NCI-H2081 (cell line): ENCODE measurements at places on chromosomes 1 and 21.
A peak's percentile ranks its signal among the peaks of the same experiment; 100 is the strongest.

- DNase-seq: no peak
Observed at GRCh38 chr21:41611441-41611840, 103.5 kb upstream of the TMPRSS2 start.

DNA sequence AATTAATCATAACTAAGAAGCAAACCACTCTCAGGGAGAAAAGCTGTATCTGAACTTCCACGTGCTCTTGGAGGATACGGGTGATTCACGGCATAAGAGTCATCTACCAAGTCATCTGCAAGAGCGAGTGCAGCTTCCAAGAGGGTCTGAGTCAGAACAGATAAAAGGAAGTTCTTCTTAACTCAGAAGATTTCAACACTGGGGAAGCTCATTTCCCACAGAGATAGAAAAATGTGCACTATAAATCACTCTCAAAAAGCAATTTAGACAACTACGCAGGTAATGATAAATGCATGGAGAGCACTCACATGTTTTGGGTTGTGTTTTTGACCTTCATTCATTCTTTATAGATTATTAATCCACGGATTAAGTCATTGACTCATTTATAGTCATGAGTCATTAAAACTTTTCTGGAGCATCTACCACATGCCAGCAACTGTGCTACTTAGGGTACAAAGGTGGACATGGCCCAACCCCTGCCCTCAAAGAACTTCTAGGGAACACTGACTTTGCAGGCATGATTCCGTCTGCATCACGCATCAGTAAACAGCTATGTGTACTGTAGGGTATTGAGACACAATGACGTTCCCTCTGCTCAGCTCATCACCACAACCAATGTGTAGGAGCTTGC, 20.8 kb downstream of the KCNJ15 start:
- no peak for DNase-seq

- DNase-seq: no peak
Observed at GRCh38 chr1:204634260-204634910, 51.2 kb downstream of the LRRN2 start.

DNA sequence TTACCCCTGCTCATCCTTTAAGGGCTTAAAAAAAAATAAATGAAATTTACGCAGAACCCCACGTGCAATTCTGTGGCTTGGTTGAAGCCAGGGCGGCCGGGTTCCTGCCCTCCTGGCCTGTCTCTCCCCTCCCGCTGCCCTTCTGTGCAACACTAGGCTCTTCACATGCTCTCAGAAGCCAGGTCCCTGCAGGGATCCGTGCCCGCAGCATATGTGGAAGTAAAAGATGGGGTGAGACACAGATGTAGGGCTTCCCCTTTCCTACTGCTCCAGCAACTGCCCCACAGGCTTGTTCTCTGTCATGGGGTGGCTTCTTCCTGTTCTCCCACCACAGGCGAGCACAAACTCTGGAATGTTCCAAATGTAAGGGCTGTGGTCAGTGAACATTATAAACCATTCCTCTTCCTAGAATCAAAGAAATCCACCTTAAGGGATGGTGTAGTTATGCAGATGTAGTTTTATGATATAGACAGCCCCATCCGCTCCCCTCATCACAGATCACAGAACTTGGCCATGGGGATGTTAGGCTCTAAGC, 535.4 kb downstream of the KIF26B start:
- DNase-seq: no peak

DNA sequence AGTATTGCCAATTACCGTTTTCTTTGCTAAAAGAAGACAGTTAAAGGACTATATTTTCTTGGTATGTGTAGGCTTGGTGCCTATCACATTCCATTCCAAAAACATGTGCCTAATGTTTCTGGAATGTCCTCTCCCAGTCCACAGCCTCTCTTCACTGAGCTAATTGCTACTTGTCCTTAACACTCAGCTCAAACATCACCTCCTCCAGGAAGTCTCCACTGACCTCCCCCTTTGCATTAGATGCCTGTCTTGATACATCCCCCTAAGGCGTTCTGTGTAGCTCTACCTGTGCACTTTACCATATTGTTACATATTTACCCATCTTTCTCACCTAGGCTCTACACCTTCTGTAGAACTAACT, 195.6 kb upstream of the CAMK1G start:
- DNase-seq: no peak

DNA sequence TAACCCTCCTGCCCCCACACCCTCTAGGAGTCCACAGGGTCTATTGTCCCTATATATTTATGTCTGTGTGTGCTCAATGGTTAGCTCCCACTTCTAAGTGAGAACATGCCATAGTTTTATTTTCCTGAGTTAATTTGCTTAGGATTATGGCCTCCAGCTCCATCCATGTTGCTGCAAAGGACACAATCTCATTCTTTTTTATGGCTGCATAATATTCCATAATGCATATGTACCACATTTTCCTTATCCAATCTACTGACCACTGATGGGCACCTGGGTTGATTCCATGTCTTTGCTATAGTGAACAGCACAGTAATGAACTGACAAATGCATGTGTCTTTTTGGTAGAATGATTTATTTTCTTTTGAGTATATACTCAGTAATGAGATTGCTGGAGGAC, 13.3 kb upstream of the FHAD1 start:
- DNase-seq: no peak

GRCh38 chr1:18581420-18581880, 49.2 kb upstream of the PAX7 start:
- DNase-seq: no peak

GRCh38 chr1:40385437-40386358, 12.2 kb downstream of the SMAP2 start:
- no peak for DNase-seq

- no peak for DNase-seq
Observed at GRCh38 chr1:53166912-53167311, 24.5 kb upstream of the SLC1A7 start.

DNA sequence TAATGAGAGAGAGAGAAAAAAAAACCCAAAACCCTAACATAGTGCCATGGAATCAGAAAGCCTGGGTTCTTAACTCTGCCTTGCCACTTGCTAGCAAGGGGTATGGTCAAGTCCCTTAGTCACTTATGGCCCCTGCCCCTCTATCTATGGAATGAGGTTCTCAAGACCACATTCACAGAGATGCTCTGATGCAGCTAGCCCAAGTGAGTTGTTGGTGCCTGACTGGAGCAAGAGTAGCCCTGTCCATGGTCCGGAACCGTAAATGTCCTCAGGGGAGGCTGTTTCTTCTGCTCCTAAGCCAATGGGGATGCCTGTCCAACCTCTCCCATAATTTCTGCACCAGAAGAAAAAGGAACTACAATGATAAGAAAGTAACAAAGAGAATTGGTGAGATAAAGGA, 56.8 kb downstream of the CSMD2 start:
- DNase-seq: no peak

GRCh38 chr1:101253976-101254674, 17.3 kb downstream of the S1PR1 start:
- no peak for DNase-seq

GRCh38 chr1:57536749-57537423, 113.0 kb upstream of the DAB1 start:
- DNase-seq: no peak

DNA sequence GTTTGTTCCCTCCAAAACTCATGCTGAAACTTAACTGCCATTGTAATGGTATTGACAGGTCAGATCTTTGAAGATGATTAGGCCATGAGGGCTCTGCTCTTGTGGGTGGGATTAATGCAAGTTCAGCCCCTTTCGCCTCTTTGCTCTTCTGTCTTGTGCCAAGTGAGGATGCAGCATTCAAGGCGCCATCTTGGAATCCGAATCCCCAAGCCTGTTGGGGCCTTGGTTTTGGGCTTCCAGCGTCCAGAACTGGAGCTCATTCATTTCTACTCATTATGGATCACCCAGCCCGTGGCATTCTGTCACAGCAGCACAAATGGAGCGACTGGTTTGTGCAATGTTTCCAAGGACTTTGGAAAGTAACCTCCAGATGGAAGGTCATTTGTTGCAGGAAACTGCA, 5.6 kb downstream of the TTC34 start:
- DNase-seq: no peak

GRCh38 chr1:178436899-178437298, 59.9 kb downstream of the CLEC20A start:
- no peak for DNase-seq

DNA sequence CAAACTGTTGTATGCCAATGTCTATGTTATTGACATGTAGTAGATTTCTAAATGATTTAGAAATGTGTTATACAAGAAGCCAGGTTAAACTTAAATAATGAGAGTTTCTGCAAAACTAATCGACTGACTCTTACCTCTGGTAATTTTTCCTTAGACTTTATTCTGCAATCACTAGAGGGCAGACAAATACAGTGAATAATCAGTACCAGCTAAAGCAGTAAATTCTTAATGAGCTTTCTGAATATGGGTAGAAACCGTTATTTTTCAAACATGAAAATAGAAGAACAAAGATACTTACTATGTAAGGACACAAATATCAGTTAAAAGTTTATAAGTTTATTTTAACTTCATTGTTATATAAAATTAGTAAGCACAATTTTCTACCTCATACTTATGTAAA, 97.9 kb upstream of the RGS1 start:
- peak; percentile 29 for DNase-seq

DNA sequence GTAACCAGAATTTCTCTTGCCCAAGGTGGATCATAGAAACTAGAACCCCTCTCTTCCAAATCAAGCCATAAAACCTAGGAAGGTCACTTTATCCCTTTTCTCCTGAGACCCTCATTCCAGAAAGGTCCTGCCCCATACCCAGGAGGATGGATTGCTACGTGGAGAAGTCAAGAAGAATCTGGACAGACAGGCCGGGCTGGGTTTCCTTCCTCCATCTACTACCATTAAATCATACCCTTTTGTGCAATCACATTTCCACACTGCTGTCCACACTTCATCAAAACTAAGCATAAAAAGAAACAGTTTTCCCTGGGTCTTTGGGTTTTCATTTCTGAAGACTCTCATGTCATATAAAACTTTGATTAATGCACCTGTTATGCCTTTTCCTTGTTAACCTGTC, 65.4 kb downstream of the C21orf91 start:
- no peak for DNase-seq
